Upper lobe of right lung (tissue), 1 donor: ENCODE measurements at places on chromosomes 3 and 15. TPM values are rescaled to one million over a fixed set of nuclear protein-coding genes. Genes with fewer than 3 reads are reported as not detected.

DNA sequence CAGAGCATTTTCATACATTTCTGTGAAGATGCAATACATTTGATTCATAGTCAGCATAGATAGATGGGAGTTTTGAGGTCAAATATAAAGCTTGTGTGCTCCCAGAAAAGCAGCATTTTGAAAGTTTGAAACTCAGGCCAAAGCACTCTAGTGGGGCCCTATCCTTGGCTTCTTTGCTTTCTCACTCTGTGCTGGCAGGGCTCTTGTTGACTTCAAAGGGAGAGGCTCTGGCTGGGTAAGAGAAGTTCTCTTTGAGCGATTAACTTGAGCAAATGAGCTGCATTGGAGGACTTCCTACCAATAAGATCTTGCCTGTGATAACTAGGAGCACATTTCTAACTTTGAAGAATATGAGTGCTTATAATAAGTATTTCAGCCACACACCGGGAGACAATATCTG is 214.0 kb upstream of the RARB start:
- DNase-seq, result no peak

GRCh38 chr3:29215948-29216347 is 64.9 kb upstream of the RBMS3 start:
- DNase-seq, result no peak

The FSIP1 gene
- total RNA-seq, result 0.96 TPM

The TWF2 gene
- 50.4 TPM for total RNA-seq

GRCh38 chr3:142898346-142899213 is 9.7 kb upstream of the PCOLCE2 start:
- DNase-seq, result no peak

The NTRK3 gene
- 2.8 TPM for total RNA-seq

The TMEM108 gene
- 15.4 TPM for total RNA-seq

DNA sequence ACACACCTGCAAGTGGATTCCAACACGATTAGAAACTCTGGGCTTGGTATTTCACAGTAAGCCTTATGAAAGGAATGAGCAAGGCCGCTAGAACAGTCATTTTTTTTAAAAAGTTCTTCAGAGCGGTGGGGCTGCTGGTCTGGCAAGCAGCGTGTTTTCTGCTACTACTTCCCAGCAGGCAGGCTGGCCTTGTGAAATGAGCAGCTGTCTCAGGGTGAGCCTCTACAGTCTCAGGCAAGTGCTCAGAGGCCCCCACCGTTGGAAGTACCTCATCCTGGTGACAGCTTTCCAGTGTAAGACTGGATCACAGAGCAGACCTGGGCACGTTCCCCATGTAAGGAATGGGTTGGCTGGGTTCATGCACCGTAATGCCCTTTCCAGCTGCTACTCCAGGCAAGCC is 119.2 kb downstream of the LRIG1 start:
- DNase-seq, result no peak

The EFCAB12 gene
- total RNA-seq, result 0.55 TPM
